Right renal pelvis (tissue), 4 donors: ENCODE measurements at places on chromosomes 13 and 19.
A peak's percentile ranks its signal among the peaks of the same experiment; 100 is the strongest.

GRCh38 chr13:80132741-80133601, 208.0 kb downstream of the SPRY2 start:
- no peak for DNase-seq

GRCh38 chr19:29268721-29269393, 55.9 kb upstream of the UQCRFS1 start:
- no peak for DNase-seq

- DNase-seq: no peak
Observed at GRCh38 chr13:42247883-42248282, 24.1 kb upstream of the AKAP11 start.

DNA sequence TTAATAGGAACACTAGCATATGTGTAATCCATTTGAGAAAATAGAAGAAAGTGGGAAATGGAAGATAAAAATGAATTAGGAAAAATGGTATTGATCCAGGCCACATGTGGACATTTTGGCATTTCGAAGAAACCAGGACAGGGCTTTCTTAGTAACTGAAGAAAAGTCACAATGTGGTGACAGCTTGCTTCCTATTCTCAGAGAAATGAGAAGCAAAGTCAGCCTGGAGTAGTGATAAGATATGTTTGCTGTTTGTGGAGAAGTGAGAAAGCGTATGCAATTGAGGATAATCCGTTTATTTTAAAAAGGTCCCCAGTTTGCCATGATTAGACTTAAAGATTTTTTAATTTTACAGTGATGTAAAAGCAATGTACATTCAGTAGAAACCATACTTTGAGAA, 127.9 kb downstream of the SLITRK6 start:
- DNase-seq: no peak

DNA sequence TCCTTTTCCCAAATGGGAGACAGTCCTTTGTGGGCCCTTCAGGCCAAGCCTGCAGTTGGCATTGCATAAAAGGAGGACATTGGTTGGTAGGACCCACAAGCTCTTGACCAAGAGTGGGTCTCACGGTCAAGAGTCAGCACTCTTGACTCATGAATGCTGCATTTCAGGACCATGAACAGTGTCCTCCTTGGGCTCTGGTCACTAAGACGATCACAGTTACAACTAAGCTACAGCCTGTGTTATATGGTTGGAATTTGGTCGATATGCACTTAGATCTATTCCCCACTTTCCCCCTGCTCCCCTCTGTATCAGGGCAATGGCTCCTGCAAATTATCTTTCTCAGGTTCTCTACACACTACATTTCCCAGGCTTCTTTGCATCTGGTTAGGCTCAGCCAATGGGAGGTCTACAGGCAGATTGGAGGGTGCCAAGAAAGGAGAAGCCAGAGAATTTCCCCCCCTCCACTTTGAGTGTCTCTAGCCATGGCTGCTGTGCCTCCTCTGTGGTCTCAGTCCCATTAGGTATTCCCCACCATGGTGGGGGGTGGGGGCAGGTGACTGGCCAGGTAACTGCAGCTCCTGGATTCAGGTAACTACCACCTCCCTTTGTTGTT, 3.1 kb upstream of the OLFM2 start:
- DNase-seq: no peak

DNA sequence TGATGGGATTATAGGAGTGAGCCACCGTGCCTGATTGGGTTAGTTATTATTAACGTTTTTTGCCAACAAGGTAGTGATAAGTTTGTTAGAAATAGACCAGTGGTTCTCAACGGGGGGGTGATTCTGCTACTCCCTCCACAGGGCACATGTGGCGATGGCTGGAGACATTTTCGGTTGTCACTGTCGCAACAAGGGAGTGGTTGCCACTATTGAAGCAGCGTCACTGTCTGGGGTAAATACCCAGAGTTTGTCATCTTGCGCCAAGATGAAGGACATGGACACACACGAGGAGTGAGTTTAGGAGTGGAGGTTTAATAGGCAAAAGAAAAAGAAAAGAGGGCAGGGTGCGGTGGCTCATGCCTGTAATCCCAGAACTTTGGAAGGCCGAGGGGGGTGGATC, 18.9 kb downstream of the ADGRE3 start:
- no peak for DNase-seq

GRCh38 chr19:51469162-51469561, 9.2 kb upstream of the CEACAM18 start:
- DNase-seq: no peak

DNA sequence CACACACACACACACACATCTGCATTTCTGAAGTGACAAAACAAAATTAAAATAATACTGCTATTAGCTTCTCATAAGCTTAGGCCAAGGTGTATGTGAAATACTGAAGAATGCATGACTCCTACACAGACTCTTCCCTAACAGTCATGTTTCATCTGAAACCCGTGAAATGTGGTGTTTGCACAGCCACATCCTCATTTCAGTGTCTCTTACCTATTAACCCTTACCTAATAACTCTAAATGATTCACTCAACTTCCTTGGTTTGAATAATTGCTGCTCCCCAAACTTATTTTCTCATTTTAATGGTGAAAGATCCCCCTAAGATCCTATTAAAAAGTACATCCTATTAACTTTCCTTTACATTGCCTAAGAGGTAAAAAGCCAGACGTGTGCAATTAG, 117.6 kb downstream of the MIPEP start:
- DNase-seq: no peak

DNA sequence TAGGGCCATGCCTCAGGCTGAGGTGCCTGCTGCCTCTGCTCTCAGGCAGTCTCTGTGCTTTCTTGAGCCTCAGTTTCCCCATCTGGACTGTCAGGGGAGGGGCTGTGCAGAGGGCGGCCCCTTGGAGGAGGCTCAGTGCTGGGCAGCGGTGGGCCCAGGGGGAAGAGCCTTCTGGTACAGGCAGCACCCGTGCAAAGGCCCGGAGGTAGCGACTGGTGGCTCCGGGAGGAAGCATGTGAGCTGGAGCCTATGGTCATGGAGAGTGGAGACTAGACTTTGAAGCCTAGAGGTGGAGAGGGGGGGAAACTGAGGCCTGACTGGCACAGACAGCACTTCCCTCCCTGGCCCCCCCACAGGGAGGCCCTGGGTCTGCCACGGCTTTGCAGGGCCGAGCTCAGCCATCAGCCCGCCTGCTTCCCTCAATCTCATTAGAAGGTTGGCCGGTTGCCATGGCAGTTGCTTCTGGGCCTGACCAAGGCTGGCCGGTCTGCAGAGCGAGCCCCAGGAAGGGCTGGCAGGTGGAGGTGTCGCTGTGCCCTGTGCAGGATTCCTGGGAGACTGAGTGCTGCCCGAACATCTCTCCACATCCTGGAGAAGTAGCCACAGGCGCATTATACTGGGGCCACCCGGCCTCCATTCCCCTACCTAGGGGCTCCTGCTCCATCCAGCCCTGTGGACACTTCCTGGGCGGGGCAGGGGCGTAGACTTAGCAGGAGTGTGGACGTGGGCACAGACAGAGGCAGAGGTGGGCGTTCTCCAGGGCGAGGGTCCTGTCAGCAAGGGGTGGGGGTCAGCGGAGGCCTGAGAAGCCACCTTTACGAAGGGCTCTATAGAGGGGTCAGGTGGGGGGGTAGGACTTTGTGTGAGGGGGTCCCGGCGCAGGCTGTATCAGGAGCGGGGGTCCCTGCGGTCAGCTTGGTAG, 53.2 kb downstream of the CRTC1 start:
- no peak for DNase-seq

DNA sequence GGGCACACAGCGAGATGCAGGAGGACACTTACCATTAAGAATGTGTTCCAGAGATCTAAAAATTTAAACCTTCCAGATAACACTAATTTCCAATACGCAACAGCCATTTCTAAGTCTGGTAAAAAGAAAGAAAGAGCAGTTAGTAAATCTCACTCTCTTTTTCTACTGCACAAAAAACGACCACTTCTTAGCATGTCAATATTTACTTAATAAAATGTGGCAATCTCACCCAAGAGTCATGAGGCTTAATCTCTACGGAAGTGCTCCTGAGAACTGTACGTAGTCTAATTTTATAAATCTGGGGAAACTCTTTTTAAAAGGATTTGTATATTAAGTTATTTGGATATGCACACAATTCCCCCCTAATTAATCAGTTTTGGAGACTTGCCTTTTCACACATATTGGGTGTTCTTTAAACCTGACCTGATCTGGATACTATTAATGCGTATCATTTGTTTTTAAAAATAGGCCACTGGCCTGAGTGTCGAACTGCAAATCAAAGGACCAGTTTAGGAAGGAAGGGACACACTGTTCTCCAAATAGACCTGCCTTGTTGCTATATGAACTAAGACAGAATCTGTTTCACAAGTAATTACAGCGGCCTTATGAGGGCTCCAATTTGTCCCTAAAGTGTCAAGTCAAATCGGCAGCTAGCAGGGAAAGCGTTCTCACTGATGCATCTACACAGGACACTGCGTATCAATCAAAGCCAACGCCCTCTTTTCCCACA, 7.9 kb upstream of the ADPRHL1 start:
- DNase-seq: no peak

DNA sequence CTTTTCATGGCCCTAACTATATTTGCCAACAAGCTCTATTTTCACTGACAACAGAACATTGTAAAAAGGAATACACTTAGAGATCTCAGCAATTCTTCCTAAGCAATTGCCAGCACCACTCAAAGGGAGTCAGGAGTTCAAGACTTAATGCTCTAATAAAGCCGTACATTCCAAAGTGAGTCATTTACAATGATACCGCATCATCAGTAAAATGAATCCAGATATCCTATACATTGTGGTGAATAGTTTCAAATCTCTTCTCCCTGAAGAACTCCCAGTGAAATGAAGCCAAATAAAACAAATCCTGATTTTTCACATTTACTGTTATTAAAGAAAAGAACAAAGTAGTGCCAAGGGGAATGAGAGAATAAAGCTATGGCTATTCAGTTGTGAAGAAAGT, 2898.7 kb upstream of the PCDH20 start:
- DNase-seq: no peak

DNA sequence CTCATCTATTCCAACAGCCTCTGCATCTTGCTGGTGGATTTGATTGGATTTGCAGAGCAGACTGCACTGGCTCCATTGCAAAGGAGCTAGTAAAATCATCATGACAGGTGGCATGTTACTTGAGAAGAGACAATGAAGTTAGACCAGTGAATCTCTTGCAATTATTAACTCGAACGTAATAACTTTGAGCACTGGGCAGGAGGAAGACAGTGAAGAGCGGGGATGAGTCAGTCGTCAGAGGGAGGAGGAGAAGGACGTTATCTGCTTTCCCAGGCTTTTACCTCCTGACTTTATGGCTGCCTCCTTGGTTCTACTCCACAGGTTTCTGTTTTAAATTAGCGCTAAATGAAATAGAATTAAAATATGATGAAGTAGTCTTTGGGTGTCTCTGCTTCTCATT, 257.8 kb upstream of the IPO5 start:
- no peak for DNase-seq

DNA sequence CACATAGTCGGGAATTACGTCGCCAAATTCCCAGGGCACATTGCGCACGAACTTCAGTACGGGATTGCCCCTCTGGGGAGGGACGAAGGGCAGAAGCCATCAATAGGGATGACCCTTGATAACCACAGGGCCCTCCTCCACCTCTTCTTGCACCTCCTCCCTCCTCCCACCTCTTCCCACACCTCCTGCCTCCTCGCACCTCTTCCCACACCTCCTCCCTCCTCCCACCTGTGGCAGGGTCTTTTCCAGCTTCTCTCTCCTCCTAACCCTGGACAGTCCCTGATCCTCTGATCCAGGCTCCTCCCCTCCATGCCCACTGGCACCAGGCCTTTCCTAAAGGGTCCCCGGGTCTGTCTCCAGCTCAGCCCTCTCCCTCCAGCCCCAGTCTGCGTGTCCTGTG, 3.4 kb downstream of the ERCC1 start:
- no peak for DNase-seq

- no peak for DNase-seq
Observed at GRCh38 chr19:10763828-10764339, 46.0 kb downstream of the DNM2 start.

DNA sequence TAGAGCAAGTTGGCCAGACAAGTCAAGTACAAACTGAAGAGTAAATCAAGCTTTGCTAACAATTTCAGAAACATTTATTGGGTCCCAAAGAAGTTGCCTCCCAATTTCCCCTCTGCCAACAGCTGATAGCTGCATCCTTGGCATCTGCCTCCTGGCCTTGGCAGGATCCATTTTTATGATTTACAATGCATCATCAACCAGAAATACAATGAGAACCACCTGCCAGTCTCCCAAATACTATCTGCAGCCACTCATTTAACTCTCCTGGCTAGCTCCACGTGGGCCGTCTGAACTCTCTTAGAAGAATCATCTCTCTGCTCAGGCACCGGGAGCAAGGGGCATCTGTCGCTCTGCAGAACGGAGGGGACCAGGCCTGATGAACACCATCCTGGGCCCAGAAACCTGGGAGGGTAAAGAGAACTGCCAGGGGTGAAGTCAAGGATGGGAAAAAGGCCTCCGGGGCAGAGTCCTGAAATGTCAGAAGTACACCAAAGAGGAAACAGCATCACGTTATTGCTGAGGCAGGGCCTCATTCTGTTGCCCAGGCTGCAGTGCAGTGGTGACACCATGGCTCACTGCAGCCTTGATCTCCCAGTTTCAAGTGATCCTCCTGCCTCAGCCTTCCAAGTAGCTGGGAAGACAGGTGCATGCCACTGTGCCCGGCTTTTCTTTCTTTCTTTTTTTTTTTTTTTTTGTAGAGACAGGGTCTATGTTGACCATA, 2.6 kb downstream of the LONP1 start:
- no peak for DNase-seq

- no peak for DNase-seq
Observed at GRCh38 chr19:50520822-50521465, 7.2 kb upstream of the ASPDH start.

DNA sequence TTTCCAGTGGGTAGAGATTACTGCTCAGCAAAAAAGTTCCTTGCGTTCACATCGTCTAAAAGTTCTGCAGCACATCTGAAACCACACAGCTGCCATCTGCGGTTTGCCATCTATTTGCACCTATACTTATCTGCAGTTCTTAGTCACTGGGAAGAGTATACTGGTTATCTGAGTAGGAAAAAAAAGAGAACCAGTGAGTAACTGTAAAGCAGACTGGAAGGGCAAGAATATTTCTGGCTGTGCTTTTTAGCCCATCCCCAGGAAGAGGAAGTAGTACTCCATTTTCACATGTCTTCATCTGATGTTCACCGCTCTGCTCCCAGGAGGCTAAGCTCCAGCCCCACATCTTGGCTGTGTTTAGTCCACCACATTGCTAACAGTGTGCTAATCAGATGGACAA, 35.6 kb downstream of the EFNB2 start:
- no peak for DNase-seq

- no peak for DNase-seq
Observed at GRCh38 chr19:18717601-18718000, 34.1 kb downstream of the CRTC1 start.

- peak; percentile 21 for DNase-seq
Observed at GRCh38 chr13:25468325-25469168, 96.8 kb downstream of the ATP8A2 start.
